ENCODE measurements at places on chromosomes 1 and 21.

- DNase-seq, result peak; percentile 78
Observed at GRCh38 chr1:230113593-230114236, 46.7 kb downstream of the GALNT2 start.

DNA sequence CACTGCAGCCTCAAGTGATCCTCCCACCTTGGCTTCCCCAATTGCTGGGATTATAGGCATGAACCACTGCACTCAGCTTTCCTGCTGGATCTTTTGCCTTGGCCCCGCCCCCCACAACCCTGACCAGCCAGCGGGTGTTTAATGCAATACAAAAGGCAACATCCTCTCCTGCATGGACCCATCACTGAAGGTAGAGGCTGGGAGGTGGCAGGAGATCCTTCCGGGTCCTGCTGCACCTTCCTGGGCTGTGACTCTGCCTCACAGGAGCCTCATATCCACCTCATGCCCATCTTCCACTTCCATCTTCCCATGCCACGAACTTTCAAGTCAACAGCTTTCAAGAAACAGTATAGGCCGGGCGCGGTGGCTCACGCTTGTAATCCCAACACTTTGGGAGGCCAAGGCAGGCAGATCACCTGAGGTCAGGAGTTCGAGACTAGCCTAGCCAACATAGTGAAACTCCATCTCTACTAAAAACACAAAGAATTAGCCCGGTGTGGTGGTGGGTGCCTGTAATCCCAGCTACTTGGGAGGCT is 11.7 kb upstream of the WNT9A start:
- no peak for DNase-seq

DNA sequence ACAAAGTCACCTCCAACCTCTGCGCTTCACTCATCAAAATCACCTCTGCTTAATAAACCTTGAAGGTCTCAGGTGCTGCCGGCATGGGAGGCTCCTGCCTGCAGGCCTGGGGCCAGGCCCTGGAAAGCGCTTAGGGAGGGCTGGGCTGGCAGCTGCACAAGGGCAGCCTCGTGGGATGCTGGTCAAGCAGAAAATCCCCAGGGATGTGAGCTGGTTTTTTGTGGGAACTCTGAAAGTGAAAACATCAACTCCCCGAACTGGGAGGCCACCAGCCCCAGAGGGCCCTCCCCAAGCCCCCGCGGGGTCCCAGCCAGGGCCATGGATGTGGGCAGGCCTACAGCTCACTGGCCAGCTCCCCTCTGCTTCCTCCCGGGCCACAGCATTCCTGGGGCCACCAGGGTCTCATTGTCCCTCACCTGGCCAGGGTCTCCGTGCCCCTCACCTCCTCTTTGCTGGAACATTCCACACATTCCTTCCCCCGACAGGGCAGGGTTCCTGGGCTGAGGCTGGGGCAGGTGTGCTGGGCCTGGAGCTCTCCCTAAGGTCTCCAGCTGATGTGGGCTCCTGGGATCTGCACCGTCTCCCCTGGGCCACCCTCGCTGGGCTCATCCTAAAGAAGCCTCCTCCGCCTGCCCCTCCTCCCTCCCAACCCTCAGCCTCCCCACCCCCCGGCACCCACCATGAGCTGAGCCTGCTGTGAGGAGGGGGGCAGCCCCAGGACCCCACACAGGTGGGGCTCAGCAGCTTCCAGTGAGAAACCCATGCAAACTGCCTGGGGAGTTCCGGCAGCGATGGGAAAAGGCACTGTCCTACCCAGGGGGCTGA is 36.0 kb upstream of the POFUT2 start:
- DNase-seq, result no peak

DNA sequence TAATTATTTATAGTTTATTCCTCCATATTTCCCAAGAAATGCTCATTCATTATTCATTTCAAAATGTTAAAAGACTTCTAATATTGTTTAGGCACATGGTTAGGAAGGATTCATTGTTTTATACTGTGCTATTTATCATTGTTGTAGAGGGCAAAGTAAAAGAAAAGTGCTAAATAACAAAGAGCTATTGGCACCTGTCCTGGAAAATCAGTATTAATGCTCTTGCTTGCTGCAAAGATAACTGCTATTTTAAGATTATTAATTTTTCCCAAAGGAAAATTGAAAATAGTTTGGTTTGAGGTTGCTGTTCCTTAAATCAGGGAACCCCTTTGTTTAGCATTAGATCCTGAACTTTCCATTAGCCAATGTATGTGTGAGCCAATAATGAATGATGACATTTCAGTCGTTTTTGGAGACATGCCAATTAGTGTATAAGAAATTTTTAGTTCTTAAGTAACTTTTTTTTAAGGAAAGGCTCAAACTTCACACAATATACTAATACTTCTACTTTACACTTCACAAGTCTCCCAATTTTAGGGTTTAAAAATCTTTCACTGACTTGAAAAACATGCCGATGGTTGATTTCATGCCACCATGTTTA is 39.9 kb downstream of the EPB41 start:
- DNase-seq, result no peak

Data from GM04504 (cell line).